ENCODE measurements at places on chromosomes 1 and 21.

- H3K4me1 ChIP-seq, result peaks cover 19% of the 10 kb centered on the region
- H3K27me3 ChIP-seq, result no peaks in the 10 kb centered on the region
- DNase-seq, result no peak
- peak overlapping the region; percentile 88 for H3K27ac ChIP-seq
- H3K36me3 ChIP-seq, result peaks cover 20% of the 10 kb centered on the region
These were observed 856 bp downstream of the FDPS start for GRCh38 chr1:155309423-155310021.

DNA sequence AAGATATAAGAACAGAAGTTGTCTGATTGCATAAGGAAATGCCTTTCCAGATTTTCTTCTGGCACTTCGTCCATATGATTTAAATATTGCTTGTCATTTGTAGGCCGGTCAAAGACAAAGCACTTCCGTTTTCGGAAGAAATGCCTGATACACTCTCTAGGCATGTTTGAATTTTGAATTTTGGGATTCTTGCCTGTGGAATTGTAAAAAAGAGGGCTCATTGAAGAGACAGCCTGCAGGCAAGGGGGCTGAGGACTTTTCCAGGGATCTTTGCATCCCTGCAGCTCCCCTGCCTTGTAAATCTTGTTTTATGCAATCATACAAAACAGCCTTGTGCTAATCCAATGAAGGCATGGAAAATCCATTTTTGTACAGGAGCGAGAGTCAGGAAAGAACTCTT is 7.4 kb downstream of the GBP4 start:
- H3K4me3 ChIP-seq, result no peak overlapping the region
- H3K36me3 ChIP-seq, result peaks cover 63% of the 10 kb centered on the region
- DNase-seq, result no peak
- H3K27ac ChIP-seq, result no peak overlapping the region

DNA sequence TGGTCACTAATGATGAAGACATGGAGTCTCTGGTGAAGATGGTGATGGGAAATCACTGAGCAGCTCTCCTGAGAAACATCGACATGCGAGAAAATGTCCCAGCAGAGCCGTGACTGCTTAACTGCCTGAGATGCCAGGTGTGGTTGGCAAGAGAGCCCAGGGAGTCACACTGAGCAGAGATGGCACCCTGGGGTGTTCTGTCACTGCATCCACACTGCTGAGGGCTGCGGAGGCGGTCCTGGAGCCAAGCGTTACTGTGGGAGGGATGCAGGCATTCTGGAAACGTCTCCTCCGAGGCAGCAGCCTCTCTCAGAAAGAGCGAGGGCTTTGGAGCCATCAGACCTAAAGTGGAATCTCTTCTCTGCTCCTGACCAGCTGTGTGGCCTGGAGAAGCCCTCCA is 57.2 kb downstream of the EPHB2 start:
- no peak for DNase-seq
- no peak overlapping the region for H3K4me3 ChIP-seq

- H3K27me3 ChIP-seq, result no peaks in the 10 kb centered on the region
- H3K27ac ChIP-seq, result peak overlapping the region; percentile 84
- peak overlapping the region; percentile 25 for H3K4me3 ChIP-seq
- peaks cover 28% of the 10 kb centered on the region for H3K36me3 ChIP-seq
- peak; percentile 59 for DNase-seq
These were observed 74.4 kb upstream of the SDC3 start for GRCh38 chr1:30982937-30983336.

DNA sequence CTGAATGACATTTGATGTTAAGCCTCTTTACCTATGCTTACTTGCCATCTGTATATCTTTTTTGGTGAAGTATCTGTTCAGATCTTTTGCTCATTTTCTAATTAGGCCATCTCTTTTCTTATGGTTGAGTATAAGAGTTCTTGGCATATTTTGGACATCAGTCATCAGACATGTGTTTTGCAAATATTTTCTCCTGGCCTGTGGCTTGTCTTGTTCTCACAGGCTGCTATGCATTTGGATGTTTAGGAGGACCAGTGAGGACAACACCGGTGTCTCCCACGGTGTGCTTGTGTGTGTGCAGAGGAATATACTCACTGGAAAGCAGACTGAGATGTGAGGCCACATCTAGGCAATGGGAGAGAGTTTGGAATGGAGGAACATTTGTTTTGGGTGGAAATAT is 87.1 kb upstream of the LYST start:
- H3K4me3 ChIP-seq, result no peak overlapping the region
- no peaks in the 10 kb centered on the region for H3K27me3 ChIP-seq

- H3K4me1 ChIP-seq, result peaks cover 42% of the 10 kb centered on the region
- peak overlapping the region; percentile 78 for H3K27ac ChIP-seq
- peak overlapping the region; percentile 100 for H3K4me3 ChIP-seq
- H3K27me3 ChIP-seq, result no peaks in the 10 kb centered on the region
- no peak for DNase-seq
- peaks cover 35% of the 10 kb centered on the region for H3K36me3 ChIP-seq
These were observed 1.3 kb upstream of the TXNIP start for GRCh38 chr1:145997718-145998023.

DNA sequence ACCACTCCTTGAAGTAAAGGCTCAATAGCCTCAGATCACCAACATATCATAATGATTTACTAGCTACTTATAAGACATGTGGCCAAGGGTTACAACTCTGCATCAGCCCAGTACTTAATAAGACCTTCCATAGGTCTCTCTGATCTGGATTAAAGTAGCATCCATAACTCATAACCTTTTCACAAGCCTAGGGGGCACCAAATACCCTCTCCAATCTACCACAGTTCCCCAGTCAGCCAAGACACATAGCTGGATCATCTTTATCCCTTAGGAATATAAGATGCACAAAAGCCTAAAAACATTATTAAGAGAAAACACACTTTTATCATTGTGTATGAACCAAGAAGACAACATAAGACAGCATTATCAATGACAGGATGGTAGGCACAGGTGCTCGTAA is 22.1 kb downstream of the SSX2IP start:
- no peaks in the 10 kb centered on the region for H3K4me1 ChIP-seq
- peak; percentile 5 for DNase-seq
- H3K36me3 ChIP-seq, result peaks cover 5% of the 10 kb centered on the region
- H3K27me3 ChIP-seq, result no peaks in the 10 kb centered on the region
- H3K4me3 ChIP-seq, result no peak overlapping the region

GRCh38 chr1:2148691-2149090 is 45.9 kb downstream of the FAAP20 start:
- H3K27me3 ChIP-seq, result no peaks in the 10 kb centered on the region
- no peaks in the 10 kb centered on the region for H3K36me3 ChIP-seq
- H3K27ac ChIP-seq, result peak overlapping the region; percentile 99
- peaks cover 92% of the 10 kb centered on the region for H3K4me1 ChIP-seq

DNA sequence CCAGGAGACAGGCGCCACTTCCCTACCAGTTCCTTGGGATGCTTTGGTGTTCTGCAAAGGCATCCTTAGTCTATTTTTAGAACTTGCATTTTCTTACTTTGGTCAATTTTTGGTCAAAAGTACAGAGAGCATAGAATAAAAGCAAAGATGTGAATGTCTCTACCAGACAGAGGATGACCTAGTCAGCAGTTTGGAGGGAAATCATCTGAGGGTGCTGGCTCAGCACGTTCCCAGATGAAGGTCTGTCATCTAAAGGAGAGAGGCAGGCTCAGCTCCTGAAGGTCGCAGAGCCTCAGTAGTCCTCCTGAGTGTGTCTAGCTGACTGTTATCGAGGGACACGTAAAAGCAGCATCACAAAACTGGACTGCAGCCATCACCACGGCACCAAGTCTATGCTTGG is 15.3 kb downstream of the CHRNB2 start:
- peaks cover 99% of the 10 kb centered on the region for H3K36me3 ChIP-seq
- no peaks in the 10 kb centered on the region for H3K4me1 ChIP-seq
- no peak overlapping the region for H3K27ac ChIP-seq

DNA sequence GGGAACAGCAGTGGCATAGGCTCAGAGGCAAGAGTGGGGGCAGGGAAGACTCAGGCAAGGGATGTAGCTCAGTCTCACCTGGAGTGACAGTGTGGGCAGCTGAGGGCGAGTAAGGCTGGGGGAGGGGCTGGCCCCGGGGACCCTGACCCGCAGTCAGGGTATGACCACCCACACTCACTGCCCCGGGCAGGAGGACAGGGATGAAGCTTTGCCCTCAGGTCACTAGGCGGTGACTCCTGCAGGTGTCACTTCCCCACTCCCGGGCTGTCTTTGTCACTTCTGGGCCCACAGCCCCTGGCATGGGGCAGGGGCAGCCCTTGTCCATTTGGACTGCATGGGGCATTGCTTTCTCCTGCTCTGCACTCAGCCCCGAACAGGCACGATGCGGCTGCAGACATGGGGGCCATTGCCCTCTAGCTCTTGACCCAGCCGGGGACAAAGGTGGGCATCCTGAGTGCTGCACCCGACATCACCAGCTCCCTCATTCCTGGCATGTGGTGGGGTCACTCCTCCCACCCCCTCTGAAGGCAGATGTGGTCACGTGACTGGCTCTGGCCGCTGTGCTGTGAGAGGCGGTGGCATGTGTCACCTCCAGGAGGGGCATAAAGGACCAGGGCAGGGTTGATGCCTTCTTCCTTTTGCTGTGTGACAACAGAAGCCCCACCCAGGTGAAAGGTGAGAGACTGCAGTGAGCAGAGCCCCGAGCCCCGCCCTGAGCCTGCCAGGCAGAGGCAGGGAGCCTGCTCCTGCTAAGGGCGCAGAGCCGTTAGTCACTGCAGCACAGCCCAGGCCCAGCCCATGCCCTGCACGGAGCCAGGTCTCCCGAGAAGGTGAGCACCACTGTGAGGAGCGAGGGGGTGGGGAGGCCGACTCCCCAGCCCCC is 66.0 kb downstream of the MATN1 start:
- no peaks in the 10 kb centered on the region for H3K36me3 ChIP-seq
- no peak overlapping the region for H3K27ac ChIP-seq
- H3K4me3 ChIP-seq, result no peak overlapping the region
- H3K27me3 ChIP-seq, result no peaks in the 10 kb centered on the region
